Caki2 (cell line): ENCODE measurements at places on chromosomes 6 and 20.

GRCh38 chr6:110532431-110532830 is 56.0 kb upstream of the SLC22A16 start:
- no peak for DNase-seq

GRCh38 chr6:166877906-166878305 is 78.4 kb downstream of the RNASET2 start:
- no peak for DNase-seq

DNA sequence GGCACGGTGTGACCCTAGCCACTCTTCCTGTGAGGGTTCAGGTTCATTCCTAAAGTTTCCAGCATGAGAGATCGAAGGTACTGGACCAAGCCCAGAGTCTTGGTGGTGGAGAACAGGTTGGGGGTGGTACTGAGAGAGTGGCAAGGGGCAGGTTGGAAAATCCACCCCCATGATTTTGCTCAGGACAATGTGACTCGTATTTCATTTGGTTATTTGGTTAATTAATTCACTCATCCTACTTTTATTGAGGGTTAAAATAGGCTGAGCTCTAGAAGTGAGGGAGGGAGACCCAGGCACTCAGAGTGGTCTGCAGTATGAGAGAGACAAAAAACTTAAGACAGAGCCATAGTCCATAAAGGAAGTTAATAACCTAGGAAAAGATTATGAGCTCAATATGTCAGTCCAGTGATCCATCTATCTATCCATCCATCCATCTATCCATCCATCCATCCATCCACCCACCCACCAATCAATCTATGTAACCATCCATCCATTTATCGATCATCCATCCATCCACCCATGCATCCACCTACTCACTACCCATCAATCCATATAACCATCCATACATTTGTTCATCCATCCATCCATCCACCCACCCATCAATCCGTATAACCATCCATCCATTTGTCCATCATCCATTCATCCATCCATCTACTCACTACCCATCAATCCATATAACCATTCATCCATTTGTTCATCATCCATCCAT is 6.7 kb upstream of the BPIFB6 start:
- DNase-seq, result no peak

GRCh38 chr6:48134246-48134645 is 23.2 kb upstream of the PTCHD4 start:
- peak; percentile 10 for DNase-seq

- no peak for DNase-seq
Measured at GRCh38 chr6:25173246-25173645, 105.9 kb upstream of the CARMIL1 start.

GRCh38 chr6:150076196-150076893 is 7.4 kb upstream of the ULBP3 start:
- peak; percentile 41 for DNase-seq

DNA sequence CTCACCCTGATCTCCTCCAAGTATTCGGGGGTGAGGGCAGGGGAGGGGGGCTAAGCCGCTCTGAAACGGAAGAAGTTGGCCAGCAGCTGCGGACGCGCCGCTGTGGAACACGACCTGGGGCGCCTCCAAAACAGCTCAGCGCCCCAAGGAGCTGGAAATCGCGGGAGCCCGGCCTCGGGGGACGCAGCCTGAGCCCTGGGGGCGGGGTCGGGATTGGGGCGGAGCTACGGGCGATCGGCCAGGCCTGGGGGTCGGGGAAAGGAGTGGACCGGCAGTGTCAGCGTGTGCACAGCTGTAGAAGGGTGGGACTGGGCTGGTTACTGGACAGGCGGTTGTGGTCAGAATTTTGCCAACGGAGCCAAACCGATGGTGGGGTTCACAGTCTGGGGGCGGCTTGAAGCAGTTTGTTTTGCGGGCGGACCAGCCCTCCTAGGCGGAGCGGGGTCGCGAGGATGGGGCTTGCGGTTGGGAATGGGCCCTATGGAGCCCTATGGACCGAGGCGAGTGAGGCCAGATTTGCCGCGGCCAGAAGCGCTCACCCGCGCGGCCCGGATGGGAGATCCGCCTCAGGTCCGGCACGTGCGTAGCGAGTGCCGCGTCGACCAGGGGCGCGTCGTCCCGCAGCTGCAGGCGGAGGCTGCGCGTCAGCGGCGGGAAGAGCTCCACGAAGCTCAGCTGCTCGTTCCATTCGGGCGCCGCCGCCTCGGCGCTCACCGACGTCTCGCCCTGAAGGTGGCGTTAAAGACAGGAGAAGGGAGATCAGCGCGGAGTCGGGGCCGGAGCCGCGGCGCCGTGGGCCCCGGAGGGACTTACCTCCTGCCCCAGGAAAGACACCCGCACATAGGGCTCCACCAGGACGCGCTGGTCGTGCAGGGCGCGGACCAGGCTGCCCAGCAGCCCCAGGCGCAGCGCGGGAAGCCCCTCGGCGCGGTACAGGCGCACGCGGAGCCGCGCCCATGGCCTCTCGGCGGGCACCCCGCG is 14.3 kb upstream of the SPAG4 start:
- DNase-seq, result no peak

- no peak for DNase-seq
Measured at GRCh38 chr6:169449221-169449620, 195.6 kb upstream of the THBS2 start.

- DNase-seq, result no peak
Measured at GRCh38 chr6:70863343-70863742, 93.5 kb downstream of the B3GAT2 start.

GRCh38 chr20:8809107-8809953 is 259.6 kb upstream of the PLCB4 start:
- DNase-seq, result no peak

GRCh38 chr6:52087498-52087999 is at the start of gene PKHD1:
PKHD1 (minus strand) TSS chr6:52087613; CDS start chr6:52084933, 2,680 bp downstream.
- DNase-seq, result peak; percentile 94

GRCh38 chr20:32672394-32672981 is 1.3 kb downstream of the C20orf203 start:
- no peak for DNase-seq

- DNase-seq, result no peak
Measured at GRCh38 chr6:130150906-130151305, 71.8 kb downstream of the SAMD3 start.

GRCh38 chr20:52552181-52552872 is 360.7 kb upstream of the ZFP64 start:
- DNase-seq, result peak; percentile 82
